Aorta (tissue), 5 donors: ENCODE measurements at places on chromosomes 5 and 9. TPM values are rescaled to one million over a fixed set of nuclear protein-coding genes. Genes with fewer than 3 reads are reported as not detected.

Gene MSX2
- total RNA-seq: 2.9 TPM

Gene SPINK13
- total RNA-seq: not detected

Gene ZCCHC9
- total RNA-seq: 24.9 TPM

Gene DAPK1
- 26.7 TPM for total RNA-seq

Gene MLANA
- not detected for total RNA-seq

Gene FAXDC2
- 20.0 TPM for total RNA-seq

Gene RFX3
- 10.5 TPM for total RNA-seq

Gene PIP5KL1
- 3.0 TPM for total RNA-seq

Gene TMEM215
- not detected for total RNA-seq

Gene GPSM1
- total RNA-seq: 22.7 TPM

Gene EFNA5
- total RNA-seq: 11.5 TPM

Gene LCN15
- not detected for total RNA-seq
